ENCODE measurements at places on chromosomes 12 and 14. TPM values are rescaled to one million over a fixed set of nuclear protein-coding genes. Genes with fewer than 3 reads are reported as not detected.

DNA sequence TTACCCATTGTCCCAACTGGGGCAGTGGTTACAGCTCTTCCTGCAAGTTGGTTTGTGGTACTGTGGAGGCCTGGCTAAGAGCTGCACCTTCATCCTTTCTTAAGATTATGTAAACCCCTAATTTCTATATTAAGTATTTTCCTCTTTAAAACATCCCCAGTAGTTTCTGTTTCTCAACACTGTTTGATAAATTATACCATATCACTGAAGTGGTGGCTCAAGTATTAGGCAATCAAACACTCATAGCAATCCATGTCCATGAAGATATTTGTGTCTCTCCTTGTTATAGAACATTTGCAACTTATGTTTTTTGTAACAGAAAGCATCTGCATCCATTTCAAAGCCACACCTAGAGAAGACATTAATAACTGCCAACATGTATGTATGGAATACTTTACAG, 31.8 kb downstream of the ATXN3 start:
- DNase-seq: no peak
- no peak overlapping the region for H3K4me3 ChIP-seq
- H3K4me1 ChIP-seq: no peaks in the 10 kb centered on the region

Gene RHOJ
- total RNA-seq: 30.6 TPM

Gene JAG2
- 27.4 TPM for total RNA-seq

DNA sequence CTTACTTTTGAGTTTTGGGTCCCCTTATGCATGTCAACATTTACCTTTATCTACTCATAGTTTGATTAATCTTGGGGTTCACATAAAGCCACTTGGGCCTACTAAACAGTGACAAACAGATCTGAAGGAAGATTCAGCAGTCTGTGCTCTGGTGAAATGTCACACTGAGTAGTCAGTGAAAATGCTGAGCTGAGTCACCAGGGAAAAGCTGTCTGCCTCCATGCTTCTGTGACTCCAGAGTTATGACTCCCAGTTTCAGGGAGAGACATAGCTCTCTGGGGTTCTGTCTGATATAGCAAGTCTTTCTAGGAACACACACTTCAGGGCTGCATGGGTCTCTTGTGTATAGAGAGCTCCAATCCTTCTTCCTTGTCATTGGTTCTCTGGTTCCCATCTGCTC, 406.3 kb upstream of the FAR2 start:
- H3K4me3 ChIP-seq: no peak overlapping the region
- no peaks in the 10 kb centered on the region for H3K4me1 ChIP-seq
- H3K27ac ChIP-seq: no peak overlapping the region

- H3K4me1 ChIP-seq: peaks cover 8% of the 10 kb centered on the region
- H3K36me3 ChIP-seq: no peaks in the 10 kb centered on the region
- H3K27ac ChIP-seq: no peak overlapping the region
- DNase-seq: no peak
- H3K27me3 ChIP-seq: no peaks in the 10 kb centered on the region
Observed at GRCh38 chr12:104686196-104686595, 229.4 kb downstream of the CHST11 start.

DNA sequence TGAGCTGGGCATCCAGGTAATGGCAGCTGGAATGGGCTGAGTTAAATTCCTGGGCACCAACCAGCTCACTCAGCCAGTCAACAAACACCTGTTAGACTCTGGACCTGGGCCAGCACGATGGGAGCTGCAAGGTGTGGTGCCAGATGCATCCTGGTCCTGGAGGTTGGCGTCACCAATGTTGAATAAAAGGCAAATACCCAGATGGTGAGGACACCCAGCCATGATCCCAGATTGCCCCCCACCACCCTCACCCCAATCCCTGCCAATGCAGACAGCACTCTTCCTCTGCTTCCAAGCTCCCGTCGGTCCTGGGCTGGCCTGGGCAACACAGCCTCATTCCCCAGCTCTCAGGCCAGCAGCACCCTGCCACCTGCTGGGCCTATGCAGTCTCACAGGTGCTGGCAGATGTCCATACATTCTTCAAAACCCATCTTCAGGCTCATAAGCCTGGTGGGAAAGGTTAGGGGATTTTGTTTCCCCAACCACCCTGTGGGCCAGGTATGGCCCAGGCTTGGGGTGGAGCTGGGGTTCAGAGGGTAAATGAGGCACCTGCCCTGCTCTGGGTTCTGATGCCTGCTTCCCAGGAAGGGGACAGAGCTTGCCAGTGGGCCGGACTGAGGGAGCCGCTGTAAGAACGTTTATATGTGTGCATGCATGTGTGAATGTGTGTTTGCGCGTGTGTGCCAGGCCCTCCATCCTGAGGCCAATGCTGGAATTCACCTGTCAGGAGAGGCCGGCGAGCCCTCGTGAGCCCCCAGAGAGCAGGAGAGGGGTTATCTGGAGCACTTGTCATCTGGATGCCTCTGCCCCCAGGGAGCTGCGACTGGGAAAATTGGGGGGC, 58.0 kb downstream of the LGMN start:
- no peak overlapping the region for H3K27ac ChIP-seq
- no peak overlapping the region for H3K4me3 ChIP-seq
- H3K36me3 ChIP-seq: no peaks in the 10 kb centered on the region

Gene NID2
- 42.8 TPM for total RNA-seq

DNA sequence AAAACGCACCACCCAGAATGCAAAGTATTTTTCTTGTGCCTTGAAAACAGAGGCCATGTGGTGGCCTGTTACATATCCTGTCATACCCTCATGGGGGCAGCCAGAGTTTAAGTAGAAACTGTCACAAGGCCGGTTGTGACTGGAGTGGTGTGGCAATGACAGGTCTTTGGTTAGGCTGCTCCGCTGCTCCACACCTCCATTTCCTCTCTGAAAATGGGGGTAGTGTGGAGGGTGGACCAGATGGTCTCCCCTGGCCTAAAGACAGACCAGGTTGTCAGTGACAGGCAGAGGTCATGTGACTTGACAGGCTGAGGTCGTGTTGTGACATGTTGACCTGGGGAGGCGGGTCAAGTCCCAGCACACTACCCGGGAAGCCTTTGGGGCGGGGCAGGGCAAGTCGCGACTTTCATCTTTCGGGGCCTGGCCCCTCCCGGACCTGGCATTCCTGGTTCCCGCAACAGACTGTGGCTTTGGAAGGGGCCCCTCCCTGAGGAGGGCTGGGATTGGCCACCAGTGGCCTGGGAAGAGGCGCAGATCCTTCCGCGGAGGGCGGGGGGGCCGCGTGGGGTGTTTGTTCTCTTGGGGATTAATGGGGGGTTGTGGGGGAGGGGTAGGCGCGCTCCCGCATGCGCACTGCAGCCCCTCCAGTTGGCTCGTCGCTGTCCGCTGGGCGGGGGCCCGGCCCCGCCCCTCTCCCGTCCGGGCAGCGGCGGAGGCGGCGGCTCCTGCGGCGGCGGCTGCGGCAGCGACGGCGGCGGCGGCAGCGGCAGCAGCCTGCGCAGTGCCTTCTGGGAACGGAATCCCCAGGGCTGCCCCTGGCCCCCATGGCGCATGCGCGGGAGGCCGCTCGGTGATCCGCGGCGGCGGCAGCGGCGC, at the start of gene MBD6:
Gene MBD6 (plus strand): TSS at position 814 of the 876 bp plus-strand sequence. CDS start 1,480 bp downstream, outside the sequence.
- H3K4me1 ChIP-seq: peaks cover 21% of the 10 kb centered on the region
- DNase-seq: peak; percentile 97
- peak within 1 kb of the TSS; percentile 80 for H3K4me3 ChIP-seq
- no peaks in the 10 kb centered on the region for H3K36me3 ChIP-seq
- H3K27me3 ChIP-seq: no peaks in the 10 kb centered on the region

GRCh38 chr14:69688299-69688649, 76.9 kb downstream of the SUSD6 start:
- H3K4me3 ChIP-seq: no peak overlapping the region
- no peaks in the 10 kb centered on the region for H3K4me1 ChIP-seq
- no peaks in the 10 kb centered on the region for H3K36me3 ChIP-seq
- no peak for DNase-seq

- no peak overlapping the region for H3K27ac ChIP-seq
- H3K4me3 ChIP-seq: no peak overlapping the region
- H3K4me1 ChIP-seq: no peaks in the 10 kb centered on the region
- no peaks in the 10 kb centered on the region for H3K27me3 ChIP-seq
- H3K36me3 ChIP-seq: no peaks in the 10 kb centered on the region
- DNase-seq: no peak
Observed at GRCh38 chr12:54060174-54060974, 6.7 kb downstream of the HOXC4 start.

GRCh38 chr12:75834591-75834990, 197.0 kb downstream of the PHLDA1 start:
- no peaks in the 10 kb centered on the region for H3K36me3 ChIP-seq
- DNase-seq: no peak
- H3K27me3 ChIP-seq: no peaks in the 10 kb centered on the region
- H3K27ac ChIP-seq: no peak overlapping the region
- H3K4me1 ChIP-seq: no peaks in the 10 kb centered on the region
- H3K4me3 ChIP-seq: no peak overlapping the region

DNA sequence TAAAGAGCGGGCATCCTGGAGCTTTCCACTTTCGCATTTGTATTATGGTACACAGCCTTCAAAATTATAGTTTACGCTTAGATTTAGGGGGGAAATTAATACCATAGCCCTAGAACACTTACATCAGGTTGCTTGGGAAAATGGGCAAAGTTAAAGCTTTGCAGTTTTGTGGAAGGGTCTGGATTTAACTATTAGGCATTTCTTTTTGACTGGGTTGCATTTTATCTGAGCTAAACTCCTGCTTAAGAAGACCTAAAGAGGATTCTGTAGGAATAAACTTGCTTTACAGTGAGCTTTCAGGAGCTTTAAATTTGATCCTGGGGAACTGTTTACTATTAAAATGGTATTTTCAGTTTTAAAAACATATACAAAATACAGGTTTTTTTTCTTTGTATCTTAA, 42.8 kb upstream of the PTPRQ start:
- DNase-seq: no peak
- no peaks in the 10 kb centered on the region for H3K4me1 ChIP-seq
- no peak overlapping the region for H3K27ac ChIP-seq
- no peaks in the 10 kb centered on the region for H3K36me3 ChIP-seq

DNA sequence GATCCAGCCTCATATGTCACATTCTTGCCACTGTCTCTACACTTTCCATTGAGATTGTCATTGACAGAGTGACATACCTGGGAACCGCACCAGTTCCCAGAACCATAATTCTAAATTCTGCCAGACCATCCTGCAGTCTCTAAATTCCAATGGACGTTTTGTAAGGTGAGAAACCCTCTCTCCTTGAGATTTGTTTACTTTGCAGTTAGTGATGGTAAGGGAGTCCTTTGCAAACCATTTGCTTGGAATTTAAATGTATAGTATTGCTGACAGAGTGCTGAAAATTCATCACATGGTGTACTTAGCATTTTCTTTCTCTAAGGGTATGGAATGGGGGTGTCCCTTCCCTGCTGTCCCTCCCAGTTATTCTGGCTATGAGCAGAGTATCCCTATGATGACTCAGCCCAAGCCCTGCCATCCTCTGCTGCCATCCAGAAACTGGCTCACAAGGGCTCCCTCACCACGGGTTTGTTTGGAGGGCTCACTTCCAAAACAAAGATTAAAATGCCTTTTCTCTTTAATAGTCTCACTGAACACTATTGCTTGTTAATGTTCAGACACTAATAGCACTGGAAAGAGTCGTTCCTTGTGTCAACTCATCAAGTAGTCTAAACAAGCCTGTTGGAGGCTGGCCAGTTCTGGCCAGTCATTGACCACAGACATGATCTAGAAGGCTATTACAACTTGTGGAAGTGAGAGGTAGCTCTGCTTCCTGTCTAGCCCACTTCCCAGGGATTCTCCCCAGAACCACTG, 129.0 kb upstream of the HMGA2 start:
- no peak for DNase-seq
- H3K27ac ChIP-seq: no peak overlapping the region
- no peaks in the 10 kb centered on the region for H3K36me3 ChIP-seq
- H3K4me3 ChIP-seq: no peak overlapping the region

Gene NR4A1
- 137 TPM for total RNA-seq

DNA sequence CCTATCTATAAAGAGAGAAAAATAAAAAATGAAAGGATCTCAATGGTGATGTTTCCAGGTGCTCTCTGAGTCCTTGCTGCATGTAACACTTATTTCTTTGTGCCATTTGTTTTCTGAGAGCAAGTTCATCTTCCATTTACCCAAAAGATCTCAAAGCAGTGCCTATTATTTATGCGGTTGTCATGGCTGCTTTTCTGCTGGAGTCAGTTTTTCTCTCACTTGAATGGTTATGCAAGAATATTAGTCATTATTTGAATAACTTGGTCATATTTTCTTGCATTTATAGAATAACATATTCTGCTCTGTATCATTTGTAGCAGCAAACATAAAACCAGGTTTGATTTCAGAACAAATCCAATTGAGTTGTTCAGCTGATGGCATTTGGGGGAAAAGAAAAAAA, 141.8 kb upstream of the G2E3 start:
- no peaks in the 10 kb centered on the region for H3K4me1 ChIP-seq
- DNase-seq: no peak
- no peak overlapping the region for H3K4me3 ChIP-seq
- no peak overlapping the region for H3K27ac ChIP-seq
- H3K27me3 ChIP-seq: no peaks in the 10 kb centered on the region
- no peaks in the 10 kb centered on the region for H3K36me3 ChIP-seq

Gene PCED1B
- total RNA-seq: 16.5 TPM

DNA sequence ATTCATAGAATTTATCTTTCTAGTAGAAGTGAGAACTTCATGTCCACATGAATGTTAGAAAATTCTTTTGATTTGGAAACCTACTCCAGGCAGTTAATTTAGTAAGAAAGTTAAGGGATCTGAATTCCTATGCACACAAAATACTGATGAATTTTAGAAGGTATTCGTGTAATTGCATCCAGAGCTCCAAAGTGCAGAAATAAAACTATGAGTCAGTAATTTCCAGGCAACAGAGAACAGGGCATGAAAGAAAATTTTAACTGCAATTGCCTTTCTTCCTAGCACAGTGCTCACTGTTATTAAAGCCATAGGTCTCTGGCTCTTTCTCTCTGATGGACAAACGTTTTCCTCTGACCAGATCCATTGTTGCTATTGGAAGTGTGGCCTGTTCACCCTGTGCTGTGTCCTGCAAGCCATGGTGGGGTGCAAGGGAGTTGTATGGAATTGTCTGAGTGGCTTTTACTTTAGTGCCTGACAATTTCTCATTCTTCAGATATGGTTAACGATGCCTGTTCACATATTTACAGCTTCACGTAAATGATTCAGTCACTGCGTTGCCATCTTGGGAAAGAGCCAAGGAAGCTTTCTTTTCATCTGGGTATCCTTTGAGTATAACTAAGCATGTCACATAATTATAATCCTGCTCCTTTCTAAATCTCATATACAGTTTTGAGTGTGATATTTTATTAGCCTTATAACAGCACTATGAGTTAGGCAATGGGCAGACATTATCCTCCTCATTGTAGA, 145.1 kb downstream of the ACSS3 start:
- DNase-seq: no peak
- H3K27me3 ChIP-seq: no peaks in the 10 kb centered on the region
- H3K4me1 ChIP-seq: no peaks in the 10 kb centered on the region
- H3K4me3 ChIP-seq: no peak overlapping the region

Gene CCDC88C
- 9.2 TPM for total RNA-seq

Gene REM2
- total RNA-seq: 0.83 TPM

- no peak overlapping the region for H3K4me3 ChIP-seq
- DNase-seq: no peak
- H3K36me3 ChIP-seq: no peaks in the 10 kb centered on the region
- H3K27ac ChIP-seq: no peak overlapping the region
- no peaks in the 10 kb centered on the region for H3K27me3 ChIP-seq
Observed at GRCh38 chr14:103134405-103134804, 11.1 kb downstream of the TNFAIP2 start.

GRCh38 chr14:93430315-93431035, at the start of gene UNC79:
Gene UNC79, plus strand, starts transcription at chr14:93430939. Its CDS starts 91 bp downstream, at chr14:93431030.
- no peak within 1 kb of the TSS for H3K4me3 ChIP-seq
- no peak for DNase-seq
- H3K27me3 ChIP-seq: no peaks in the 10 kb centered on the region
- no peaks in the 10 kb centered on the region for H3K4me1 ChIP-seq
- H3K27ac ChIP-seq: no peak within 1 kb of the TSS

Gene CD27
- 1.4 TPM for total RNA-seq

- no peaks in the 10 kb centered on the region for H3K36me3 ChIP-seq
- H3K4me1 ChIP-seq: no peaks in the 10 kb centered on the region
- DNase-seq: peak; percentile 39
- peak overlapping the region; percentile 75 for H3K4me3 ChIP-seq
Observed at GRCh38 chr14:39266525-39266870, 32.8 kb downstream of the MIA2 start.

Measured in uterus (tissue), 4 donors.